ENCODE measurements at places on chromosomes 5 and 9.

- DNase-seq: no peak
Observed at GRCh38 chr5:109156885-109157284, 252.9 kb downstream of the PJA2 start.

DNA sequence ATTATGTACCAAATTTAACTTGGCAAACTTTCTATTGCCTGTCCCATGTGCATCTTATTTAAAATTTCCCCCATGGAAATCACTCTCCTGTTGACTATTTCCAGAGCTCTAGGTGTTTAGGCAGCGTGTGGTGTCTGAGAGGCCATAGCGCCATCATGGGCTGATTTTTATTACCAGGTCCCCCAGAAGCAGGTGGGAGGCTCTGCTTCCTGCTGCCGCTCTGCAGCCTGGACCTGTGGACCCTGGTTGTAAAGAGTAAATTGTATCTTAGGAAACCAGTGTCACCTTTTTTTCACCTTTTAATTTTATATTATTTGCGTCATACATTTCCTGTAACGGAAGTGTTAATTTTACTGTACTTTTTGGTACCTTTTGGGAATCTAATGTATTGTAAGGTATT lies 6.4 kb downstream of the HNRNPAB start:
- no peak for DNase-seq

DNA sequence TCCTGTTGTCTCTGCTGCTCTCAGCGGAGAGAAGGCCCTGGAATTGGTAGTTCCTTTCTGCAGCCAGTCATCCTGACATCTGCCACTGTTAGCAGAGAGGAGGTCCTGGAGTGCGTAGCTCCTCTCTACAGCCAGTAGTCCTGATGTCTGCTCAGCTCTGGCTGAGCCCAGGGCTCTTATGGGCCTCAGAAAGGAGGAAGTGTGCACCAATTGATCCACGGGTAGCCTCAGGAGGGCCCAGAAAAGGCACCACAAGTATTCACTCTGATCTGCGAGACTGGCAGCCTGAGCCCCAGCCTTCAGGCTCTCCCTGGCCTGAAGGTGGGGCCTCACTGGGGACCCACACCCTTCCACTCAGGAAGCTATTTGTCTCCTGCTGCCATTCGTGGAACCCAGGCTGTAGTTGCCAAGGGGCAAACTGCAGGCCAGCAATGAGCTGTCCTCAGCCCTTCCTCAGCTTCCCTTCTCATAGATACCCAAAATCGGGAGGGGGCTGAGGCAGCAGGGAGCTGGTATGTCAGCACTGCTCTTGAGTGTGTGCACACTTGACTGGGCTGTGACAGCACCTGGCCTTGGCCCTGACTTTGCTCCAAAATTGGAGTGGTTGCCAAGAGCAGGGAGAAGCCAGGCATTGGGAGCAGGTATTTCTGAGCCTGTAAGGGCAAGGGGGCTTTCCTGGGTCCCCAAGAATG lies 1049.5 kb upstream of the ACO1 start:
- no peak for DNase-seq

DNA sequence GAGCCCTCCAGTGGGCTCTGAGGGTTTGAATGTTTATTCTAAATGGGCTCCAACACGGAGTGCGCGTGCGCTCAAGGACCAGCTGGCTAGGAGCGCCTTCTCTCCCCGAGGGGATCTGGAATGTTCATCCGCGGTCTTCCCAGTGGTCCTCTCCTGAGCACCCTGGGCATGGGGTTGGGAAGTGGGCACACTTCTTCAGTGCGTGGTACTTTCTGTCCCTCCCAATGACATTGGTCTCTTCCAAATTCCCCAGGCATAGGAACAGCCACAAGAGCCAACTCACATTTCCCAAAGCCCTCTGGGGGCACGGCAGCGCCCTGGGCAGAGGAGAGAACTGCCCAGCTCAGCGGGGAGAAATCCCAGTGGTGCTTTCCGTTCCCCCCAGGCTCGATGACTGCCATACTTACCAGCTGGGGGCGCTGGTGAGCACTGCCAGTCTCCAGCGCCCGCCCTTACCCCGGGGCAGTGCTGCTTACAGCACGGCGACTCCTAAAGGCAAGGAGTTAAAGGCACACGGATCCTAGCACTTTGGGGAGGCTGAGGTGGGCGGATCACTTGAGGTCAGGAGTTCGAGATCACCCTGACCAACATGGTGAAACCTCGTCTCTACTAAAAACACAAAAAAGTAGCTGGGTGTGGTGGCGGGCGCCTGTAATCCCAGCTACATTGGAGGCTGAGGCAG lies 29.9 kb upstream of the OBP2B start:
- peak; percentile 36 for DNase-seq

GRCh38 chr5:155522540-155522939 lies 509.0 kb downstream of the KIF4B start:
- DNase-seq: no peak

DNA sequence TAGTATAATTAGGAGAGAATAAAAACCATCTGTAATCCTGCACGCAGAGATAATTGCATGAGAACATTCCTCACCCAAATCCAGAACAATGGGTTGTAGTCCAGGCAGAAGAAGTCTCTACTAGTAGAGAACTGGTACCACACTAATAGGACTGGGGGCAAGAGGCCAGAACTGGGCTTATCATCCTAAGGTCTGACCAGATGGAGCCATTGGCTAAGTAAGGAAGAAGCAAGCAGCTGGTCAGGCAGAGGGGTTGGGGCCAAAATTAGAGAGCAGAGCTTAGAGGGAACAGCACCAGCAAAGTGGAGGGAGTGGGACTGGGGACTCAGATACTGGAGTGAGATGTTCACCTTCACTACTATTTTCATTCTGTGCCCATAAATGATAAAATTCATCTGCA lies 35.4 kb upstream of the MAP1B start:
- DNase-seq: no peak

- peak; percentile 66 for DNase-seq
Observed at GRCh38 chr9:37550781-37551180, 25.4 kb downstream of the FBXO10 start.

DNA sequence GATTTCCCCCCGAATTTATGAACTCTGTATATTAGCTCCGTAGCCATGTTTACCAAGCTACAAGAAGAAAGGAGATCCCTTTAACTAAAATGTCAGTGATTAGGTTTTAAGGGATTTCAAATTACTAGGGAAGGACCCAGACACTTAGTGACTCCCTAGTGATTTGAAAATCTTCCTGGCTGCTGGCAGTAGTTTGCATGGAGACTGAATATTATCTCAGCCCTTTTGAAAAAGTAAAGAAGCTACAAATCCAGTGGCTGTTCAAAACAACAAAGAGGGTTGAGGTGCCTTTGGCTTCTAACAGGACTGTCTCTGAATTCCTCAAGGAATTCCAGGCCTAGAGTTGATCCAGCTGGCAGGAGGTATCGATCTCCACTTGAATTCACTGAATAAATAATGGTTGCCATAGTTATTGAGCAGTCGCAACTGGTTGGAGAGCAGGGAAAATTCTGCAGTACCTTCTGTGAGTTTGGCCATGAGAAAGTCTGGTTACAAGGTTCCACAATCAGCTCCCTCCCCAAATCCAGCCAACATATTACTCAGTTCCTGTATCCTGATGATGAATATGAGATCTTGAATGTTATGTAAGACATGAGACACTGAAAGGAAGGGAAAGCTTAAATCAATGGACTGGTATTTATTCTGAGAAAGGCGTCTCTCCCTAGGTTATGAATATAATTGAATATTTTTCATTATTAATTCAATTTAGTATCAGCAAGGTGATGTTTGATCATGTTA lies 37.7 kb downstream of the NR4A3 start:
- DNase-seq: peak; percentile 18
